Hypothalamus (tissue), 51 donors: ENCODE measurements at places on chromosomes 2 and 18.
A peak's percentile ranks its signal among the peaks of the same experiment; 100 is the strongest.

DNA sequence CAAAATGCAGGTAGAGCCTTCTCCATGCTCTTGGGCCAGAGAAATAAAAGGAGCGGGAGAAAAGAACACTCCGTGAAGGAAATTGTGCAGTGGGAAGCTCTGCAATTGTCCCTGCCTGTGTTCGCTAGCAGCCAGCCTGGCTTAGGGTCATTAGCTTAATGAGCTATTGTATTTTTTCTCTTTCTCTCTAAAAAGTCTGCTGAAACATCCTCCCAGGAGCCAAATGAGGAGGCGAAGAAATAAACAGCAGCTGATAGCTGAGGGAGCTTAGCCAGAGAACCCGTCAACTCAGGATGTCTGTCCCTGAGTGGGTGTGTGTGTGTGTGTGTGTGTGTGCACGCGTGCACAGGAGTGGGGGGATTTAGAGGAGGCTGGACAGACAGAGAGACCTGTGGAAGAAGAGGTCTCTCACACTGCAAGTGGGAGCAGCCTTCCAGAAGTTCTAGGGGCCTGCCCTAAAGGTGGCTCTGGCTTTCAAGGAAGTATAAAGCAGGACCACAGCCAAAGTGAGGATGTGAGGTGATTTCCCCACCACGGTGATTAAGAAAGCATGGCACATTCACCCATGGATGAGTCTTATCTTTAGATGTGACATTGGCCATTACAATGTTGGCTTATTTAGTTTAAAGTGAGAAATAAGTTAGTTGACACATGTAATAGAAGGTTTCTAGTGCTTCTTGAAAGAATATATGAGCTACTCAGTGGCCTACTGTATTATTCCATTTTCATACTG lies 690.4 kb downstream of the RNF144A start:
- DNase-seq = no peak

- no peak for DNase-seq
Observed at GRCh38 chr18:58776084-58776483, 88.6 kb upstream of the ZNF532 start.

DNA sequence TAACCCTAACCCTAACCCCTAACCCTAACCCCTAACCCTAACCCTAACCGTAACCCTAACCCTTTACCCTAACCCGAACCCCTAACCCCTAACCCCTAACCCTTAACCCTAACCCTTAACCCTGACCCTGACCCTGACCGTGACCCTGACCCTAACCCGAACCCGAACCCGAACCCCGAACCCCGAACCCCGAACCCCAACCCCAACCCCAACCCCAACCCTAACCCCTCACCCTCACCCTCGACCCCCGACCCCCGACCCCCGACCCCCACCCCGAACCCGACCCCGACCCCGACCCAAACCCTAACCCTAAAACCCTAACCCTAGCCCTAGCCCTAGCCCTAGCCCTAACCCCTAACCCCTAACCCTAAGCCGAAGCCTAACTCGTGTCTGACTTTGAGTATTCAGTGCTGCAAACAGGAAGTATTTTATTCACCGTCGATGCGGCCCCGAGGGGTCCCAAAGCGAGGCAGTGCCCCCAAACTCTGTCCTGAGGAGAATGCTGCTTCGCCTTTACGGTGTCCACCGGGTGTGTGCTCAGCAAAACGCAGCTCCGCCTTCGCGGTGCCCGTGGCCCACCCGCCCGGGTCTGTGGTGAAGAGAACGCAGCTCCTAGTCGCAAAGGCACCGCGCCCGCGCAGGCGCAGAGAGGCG lies 36.0 kb downstream of the FAM110C start:
- DNase-seq = no peak

DNA sequence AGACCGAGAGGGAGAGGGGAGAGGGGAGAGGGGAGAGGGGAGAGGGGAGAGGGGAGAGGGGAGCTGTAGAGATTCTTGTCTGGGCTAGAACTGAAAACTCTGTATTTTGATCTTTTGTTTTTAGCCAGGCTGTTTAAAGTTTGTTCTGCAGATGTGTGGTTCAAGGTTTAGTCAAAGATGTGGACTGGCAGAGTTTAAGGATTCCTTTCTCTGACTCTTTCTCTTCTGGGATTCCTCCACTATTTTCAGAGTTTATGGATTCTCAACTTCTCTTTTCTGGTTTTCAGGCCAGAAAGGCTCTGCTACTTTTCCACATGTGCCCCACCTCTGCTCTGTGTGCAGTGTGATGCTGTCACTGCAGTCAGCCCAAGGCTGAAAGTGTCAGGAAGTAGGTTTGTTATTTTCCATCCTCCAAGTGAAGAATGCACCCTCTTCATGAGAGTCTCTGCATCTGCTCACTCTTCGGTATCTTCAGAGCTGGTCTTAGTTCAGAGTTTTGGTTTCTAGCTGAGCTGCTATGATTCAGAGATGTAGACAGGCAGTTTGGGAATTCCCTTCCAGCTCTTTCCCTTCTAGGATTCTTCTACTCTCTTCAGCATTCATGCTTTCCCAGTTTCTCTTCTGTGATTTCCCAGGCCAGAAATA lies 130.9 kb upstream of the SMAD7 start:
- no peak for DNase-seq

- DNase-seq = no peak
Observed at GRCh38 chr18:26206488-26206887, 19.8 kb upstream of the TAF4B start.

- DNase-seq = no peak
Observed at GRCh38 chr2:228681426-228681825, 499.9 kb upstream of the SPHKAP start.

- DNase-seq = no peak
Observed at GRCh38 chr2:221676566-221677172, 104.6 kb upstream of the EPHA4 start.

DNA sequence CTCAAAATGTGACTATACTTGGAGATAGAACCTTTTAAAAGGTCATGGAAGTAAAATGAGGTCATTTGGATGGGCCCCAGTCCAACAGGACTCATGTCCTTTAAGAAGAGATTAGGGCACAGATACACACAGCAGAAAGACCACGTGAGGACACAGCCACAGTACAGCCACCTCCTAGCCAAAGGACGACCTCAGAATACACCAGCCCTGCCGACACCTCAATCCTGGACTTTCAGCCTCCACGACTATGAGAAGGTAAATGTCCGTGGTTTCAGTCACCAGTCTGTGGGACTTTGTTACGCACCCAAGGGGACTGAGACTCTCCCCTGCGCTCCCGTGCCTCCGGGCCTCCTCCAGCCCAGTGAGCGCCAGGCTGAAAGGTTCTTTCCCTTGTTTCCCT lies 30.2 kb upstream of the HPCAL1 start:
- DNase-seq = no peak

DNA sequence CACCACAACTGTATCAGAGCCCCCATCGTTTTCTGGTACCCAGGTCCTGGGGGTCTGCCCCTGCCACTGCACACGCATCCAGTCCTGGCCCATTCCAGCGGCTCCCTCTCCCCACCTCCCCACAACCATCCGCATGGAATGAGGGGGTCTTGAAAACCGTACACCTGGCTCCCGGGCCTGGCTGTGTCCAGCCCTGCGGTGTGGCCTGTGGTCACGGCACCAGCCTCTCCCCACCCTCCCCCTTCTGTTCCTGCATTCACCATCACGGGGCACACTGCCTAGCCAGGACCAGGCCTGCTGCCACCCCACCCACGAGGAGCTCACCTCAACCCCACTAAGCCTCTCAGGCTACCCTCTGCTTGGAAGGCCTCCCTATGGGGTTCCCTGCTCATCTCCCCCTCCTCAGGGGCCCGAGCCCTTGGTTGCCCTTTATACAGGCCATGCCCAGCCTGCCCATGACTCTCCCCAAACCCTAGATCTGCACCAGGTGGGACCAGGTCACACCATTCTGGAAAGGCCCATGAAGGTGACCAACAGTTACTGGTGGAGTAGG lies 11.4 kb downstream of the GPR35 start:
- no peak for DNase-seq

- DNase-seq = peak; percentile 53
Observed at GRCh38 chr2:195657634-195658540, 861 bp downstream of the SLC39A10 start.

DNA sequence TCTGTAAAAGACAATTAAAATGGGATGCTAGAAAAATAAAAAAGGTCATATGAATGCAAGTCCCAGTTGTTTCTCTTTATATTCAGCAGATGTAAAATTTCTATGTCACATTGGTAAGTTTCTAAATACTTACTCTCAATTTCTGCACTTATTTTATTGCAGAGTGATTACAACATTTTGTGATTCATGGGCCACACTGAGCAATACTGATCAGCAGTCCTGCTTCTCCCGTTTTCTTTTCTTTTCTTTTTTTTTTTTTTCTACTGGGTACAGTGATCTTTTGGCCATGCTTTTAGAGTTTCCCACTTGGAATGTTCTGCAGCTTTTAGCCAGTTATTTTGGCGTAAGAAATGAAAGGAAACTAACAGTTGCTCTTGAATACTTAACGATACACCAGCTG lies 38.8 kb downstream of the LIMS1 start:
- DNase-seq = no peak

DNA sequence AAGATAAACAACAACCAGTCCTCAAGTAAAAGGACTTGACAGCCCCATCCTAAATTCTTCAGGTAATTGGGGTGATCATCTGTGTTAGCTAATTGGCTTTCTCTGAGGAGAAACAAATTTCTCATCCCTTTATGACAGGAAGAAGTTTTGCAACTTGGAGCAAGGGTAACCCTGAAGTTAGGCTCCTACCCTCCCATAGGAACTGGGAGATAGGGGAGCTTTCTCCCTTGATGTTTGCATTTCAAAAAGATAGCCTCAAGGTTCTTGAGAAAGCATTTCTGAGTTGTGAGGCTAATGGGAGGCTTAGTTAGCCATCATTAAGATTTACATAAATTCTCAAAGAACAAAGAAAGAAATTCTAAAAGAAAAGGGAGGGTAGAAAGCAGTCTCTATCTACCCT lies 95.4 kb downstream of the MAP2 start:
- no peak for DNase-seq

- DNase-seq = no peak
Observed at GRCh38 chr2:235864733-235865515, 303.3 kb downstream of the GBX2 start.

DNA sequence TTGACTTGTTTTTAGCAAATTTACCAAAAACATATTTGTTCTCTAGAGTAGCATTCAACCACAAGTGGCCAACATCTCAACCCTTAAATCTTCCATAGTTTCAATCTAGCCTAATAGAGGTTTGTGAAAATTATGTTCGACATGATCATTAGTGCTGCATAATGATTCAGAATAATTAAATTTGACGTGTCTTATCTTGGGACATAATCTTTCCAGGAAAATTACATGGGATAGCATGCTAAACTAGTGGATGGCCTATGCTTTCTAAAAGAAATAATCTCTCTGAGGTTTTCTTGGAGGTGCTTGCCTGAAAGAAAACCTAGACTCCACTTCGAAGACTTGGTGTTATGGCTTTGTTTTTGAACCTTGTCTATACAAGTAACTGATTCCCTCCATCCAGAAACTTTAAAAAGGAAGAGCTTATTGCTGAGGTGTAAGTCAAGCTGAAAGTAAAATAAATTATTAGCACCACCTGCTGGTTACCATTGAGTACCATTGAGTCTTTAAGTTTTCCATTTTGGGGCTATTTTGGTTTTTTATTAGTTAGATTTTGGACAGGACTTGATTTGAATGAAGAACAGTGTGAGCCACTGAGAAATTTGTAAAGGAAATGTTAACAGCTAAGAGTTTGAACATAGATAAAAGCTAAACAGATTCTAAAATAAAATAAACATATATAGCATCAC lies 32.7 kb downstream of the COX7A2L start:
- no peak for DNase-seq

DNA sequence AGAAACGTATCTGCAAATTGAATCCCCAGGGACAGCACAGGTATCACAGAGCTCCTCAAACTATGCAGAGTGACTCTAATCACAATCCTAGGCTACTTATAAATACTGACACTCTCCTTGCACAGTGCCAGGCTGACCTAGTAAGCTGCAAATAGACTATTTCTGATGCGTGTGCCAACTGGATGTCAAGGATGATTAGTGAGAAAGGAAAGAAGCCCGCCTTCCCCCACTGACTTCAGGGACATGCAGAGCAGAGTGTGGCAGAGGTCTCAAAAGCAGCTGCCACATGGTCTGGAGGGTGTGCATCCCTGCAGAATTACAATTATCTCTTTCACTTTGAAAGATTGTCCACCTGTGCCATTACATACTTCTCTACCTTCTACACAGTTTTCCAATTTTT lies 235.6 kb downstream of the CPS1 start:
- DNase-seq = no peak

- DNase-seq = no peak
Observed at GRCh38 chr2:164976301-164976700, 21.0 kb upstream of the SLC38A11 start.

DNA sequence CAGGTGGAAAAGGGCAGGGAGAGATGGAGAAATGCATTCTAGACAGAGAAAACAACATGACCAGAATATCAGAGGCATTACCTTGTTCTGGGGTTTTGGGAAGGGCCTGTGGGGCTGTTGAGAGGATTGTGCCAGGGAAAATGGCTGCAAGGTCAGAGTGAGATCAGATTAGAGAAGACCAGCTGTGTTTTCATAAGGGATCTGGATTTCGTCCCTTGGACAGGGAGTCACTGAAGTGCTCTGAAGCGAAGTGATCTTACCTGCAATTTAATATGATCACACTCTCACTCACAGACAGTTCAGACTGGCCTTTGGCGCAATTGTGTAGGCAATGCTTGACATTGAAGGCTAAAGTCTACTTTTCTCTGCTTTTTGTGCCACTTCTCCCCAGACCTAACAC lies 20.3 kb upstream of the REG3G start:
- no peak for DNase-seq

DNA sequence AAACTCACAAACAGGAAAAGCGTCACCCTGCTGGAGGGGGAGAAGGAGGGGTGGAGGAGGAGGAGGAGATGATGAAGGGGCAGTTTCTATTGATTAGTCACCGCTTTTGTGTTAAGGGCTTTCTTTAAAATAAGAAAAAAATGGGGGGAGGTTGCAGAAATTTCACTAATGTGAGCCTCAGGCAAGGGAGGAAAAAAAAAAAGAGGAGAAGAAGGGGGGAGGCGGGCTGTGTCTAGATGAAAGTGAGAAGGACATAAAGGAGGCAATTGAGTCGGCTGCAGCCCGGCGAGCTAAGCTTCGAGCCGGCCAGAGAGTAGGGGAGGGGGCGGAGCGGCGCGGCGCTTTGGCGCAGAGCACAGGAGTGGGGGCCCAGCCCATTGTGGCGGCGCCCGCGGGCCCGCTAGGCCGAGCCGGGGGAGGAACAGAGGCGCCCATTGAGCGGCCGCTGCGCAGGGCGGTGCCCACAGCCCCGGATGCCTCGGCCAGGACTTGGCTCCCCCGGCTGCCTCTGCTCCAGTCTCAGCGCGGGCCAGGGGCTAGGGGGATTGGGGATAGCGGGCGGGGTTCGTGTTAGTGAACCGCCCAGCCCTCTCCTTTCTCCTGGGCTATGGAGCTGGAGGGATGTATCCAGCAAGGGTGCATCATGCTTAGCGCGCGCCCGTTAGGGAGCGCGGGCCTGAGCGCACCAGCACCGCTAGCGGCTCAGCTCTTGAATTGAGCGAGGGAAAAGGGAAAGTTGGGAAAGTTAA lies 7.9 kb downstream of the PAX3 start:
- no peak for DNase-seq

DNA sequence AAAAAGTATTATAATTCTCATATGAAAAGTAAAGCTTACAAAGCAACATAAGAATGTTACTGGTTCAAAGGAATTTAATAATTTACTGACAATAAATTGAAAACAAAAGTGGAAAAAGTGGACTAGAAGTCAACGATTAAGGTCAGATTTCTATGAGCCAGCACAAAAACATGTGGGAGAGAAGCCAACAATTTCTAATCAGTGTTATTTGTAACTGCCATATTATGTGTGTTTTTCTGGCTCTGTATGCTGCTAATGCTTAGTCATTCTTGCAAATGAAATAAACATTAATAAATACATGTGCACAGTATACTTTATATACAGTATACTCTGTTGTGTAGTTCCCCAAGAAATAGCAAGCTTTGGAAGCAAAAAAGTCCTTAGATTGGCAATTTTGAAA lies 301.3 kb upstream of the RGPD4 start:
- no peak for DNase-seq
